BJ (cell line): ENCODE measurements at places on chromosomes 2 and 18. TPM values are rescaled to one million over a fixed set of nuclear protein-coding genes. Genes with fewer than 3 reads are reported as not detected.

DNA sequence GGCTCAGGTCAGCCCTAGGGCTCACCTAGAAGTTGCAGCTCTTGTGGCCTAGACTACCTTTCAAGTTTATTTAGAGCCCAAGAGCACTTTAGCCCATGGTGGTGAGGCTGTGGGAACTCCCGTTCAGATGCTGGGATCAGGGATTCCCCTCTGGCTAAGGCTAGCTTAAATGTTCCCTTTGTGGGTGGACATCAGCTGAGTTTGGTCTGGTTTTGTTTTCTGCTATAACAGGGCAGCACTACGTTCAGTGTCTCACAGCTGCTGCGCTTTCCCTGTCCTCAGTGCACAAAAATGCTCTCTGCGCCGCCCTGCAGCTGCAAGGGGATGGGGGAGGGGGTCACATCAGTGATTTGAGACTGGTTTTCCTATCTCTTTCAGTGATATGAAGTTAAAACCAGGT, 170.5 kb upstream of the KCNJ3 start:
- DNase-seq, result no peak

DNA sequence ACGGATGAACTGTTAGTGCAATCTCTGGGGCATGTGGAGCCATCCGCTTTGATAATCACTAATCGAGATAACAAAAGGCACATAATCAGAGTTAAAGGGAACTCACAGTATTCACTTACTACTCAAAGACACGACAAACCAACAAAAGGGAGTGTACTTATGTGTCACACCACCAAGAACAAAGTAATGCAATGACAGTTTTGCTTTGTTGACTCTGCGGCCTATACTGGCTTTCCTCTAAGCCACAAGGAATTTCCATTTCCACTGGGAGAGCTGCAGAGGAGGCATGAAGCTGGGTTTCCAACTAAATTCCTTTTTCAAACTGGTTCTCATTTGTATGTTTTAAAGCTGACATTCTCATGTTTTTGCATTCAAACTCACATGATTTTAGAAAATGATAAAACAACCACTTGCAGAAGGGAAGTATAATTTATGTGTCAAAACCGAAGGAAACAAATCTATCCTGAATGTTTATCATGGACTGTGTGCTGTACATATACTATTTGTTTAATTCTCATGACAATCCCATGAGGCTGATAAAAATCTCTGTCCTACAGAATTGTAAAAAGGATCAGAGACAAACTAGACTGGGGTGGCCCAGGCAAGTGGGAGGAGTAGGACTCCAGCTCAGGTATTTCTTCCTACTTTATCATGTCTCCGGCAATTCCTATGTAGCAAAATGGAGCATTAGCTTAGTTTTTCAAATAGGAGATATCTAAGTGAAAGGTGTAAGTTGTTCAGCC, 149.6 kb upstream of the SMAD7 start:
- DNase-seq, result no peak

- no peak for DNase-seq
Measured at GRCh38 chr2:226011716-226012450, 612.4 kb downstream of the NYAP2 start.

GRCh38 chr2:121565389-121566250, 34.9 kb downstream of the RNU4ATAC start:
- DNase-seq, result no peak

DNA sequence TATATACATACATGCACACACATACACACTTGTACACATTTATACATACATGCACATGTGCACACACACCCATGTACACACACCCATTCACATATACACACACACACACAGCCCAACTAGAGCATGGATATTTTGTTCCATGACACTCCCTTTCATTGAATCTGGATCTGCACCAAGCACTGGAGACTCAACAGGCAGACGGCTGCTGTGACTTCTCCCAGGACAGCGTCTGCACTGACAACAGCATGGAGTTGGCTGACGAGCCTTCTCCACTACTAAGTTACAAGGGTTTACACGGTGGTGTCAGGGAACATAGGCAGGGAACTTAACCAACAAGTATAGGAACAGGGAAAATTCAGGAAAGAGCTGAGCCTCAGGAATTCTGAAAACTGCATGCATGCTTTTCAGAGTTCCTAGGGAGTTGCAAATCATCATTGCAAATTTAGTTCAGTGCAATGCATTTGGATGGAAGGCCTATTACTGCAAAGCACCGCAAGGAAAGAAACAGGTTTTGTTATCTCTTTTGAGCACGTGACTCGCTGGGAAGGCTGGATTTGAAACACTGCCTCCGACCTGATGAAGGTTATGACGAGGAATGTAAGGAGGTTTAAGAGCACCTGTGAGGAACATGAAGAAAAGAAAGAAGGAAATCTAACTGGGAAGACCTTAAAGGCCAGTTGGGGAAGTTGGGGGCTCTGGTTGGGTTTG, 35.9 kb downstream of the TMEM18 start:
- DNase-seq, result no peak

Gene SLC14A1
- 0.63 and 0.77 TPM in 2 replicates for polyA plus RNA-seq

- DNase-seq, result no peak
Measured at GRCh38 chr2:180063494-180064092, 56.5 kb upstream of the CWC22 start.

Gene NCKAP5
- polyA plus RNA-seq, result 2.1 and 2.5 TPM in 2 replicates

- DNase-seq, result no peak
Measured at GRCh38 chr2:219946529-219946928, 319.1 kb downstream of the SLC4A3 start.

Gene CHN1
- 93.0 and 167 TPM in 2 replicates for polyA plus RNA-seq

Gene NPAS2
- 12.8 and 13.1 TPM in 2 replicates for polyA plus RNA-seq

DNA sequence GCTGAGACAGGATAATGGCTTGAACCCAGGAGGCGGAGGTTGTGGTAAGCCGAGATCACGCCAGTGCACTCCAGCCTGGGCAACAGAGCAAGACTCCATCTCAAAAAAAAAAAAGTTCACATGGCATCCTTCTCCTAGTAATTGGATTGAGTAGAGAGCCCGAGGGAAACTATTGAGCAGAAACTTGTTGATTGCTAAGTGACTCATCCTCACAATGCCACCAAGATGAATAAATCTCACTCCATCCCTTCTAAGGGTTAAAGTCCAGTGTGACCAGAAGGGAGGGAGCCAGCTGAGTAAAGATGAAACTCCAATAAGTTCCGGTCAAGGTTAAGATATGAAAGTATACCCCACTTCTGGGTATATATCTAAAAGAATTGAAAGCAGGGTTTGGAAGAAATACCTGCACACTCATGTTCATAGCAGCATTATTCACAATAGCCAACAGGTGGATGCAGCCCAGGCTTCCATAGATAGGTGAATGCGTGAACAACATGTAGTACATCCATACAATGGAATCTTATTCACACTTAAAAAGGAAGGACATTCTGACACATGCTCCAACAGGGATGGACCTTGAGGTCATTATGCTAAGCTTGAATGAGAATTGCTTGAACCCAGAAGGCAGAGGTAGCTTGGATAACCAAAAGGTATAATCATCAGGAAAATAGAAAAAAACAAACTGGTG, 13.0 kb upstream of the FHL2 start:
- DNase-seq, result no peak

DNA sequence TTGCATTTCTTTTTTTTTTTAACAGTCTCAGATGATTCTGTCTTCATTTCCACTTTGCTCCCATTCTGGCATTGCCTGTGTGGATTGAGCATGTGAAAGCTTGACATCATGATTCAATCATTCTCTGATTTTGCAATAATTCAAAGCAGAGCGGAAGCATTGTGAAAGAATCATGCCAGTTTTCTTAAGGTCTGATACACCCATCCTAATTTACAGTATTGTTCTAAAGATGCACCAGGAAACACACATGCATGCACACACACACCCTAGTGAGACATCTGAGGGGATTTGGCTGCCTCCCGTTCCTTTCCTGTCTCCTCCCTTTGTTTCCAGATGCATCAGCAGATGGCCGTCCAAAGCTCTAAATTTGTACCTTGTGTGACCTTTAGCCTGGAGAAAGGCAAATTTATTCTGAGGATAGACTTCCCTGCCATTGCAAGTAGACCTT, 97.3 kb downstream of the FMNL2 start:
- DNase-seq, result peak; percentile 44

GRCh38 chr2:46649004-46649403, 169.6 kb downstream of the TMEM247 start:
- no peak for DNase-seq

- DNase-seq, result no peak
Measured at GRCh38 chr2:74425523-74425922, 4.0 kb downstream of the WDR54 start.

Gene TXNDC2
- polyA plus RNA-seq, result 0.05 and 0.20 TPM in 2 replicates

Gene ALLC
- not detected in 2 replicates for polyA plus RNA-seq

DNA sequence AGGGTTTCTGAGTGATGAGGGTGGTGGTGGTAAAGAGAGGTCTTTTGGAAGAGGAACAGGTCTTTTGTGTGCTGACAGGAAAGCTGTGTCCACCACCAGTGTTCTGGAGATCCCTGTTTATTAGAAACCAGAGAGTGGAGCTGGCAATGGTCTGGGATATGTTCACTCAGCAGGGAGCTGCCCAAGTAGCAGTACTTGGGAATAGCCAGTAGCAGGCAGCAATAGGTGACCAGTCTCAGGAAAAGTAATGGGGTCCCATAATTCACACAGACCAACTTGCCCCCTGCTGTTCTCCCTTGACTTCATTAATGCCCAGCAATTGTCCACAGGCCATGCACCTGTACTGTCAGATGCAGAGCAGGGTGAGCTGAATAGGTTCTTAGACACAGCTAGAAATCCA, 1.8 kb downstream of the TSPYL6 start:
- DNase-seq, result no peak
